Stimulated activated CD8-positive, alpha-beta memory T cell treated with anti-CD3 and anti-CD28 coated beads, Interleukin-2, amount 100 ng/mL, for 1 hour (primary cell): ENCODE measurements at places on chromosomes 7 and 10.

GRCh38 chr10:30059209-30060107 is at the start of gene JCAD:
Gene JCAD (minus strand): TSS chr10:30059586. CDS start chr10:30047812, 11,774 bp downstream.
- no peak for DNase-seq

DNA sequence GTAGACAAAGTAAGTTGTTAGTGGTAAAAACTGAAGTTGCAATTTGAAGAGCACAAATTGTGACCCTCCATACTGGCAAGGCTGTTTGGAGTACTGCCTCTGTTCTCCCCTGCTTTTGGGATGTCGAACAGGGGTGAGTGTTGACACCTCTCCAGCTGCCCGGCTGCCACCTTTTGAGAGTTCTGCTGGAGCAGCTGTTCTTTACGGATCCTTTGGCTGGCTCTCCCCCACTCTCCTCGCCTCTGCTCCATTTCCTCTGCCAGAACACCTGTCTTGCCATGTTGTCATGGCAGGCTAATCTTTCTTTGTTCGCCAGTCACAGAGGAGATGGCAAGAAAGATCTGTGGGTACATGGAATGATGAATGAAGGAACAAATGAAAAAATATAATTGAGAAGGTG is 34.9 kb downstream of the INSYN2A start:
- DNase-seq = no peak

GRCh38 chr10:124145109-124145870 is 51.9 kb upstream of the CHST15 start:
- no peak for DNase-seq

DNA sequence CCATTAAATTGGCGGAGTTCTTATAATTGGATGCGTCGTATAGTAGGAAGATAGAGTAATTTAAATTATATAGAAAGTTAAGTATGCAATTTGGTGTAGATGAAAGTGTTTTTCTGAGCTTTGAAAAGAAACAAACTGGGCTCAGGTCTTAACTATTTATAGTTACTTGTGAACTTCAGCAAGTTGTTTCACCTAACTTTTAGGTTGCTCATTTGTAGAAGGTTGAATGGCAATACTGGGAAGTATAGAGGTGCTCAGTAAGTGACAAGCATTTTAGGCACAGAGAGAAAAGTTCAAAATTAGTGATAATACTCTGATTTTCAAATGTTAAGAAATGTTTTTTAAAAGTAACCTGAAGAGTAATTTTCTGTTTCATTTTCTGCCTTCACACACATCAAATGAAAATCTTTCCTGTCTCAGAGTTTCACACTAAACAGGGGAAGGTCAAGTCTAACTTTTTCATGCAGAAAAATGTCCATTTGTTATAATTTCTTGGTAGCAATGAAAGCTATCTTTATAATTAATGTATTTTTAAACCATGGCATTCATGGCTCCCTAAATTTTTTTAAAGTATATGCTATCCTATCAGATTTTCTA is 146.5 kb downstream of the PHF14 start:
- no peak for DNase-seq

- no peak for DNase-seq
These were observed 119.8 kb downstream of the SMURF1 start for GRCh38 chr7:99024066-99024465.

- no peak for DNase-seq
These were observed 19.5 kb upstream of the PPP2R2D start for GRCh38 chr10:131881104-131881880.

DNA sequence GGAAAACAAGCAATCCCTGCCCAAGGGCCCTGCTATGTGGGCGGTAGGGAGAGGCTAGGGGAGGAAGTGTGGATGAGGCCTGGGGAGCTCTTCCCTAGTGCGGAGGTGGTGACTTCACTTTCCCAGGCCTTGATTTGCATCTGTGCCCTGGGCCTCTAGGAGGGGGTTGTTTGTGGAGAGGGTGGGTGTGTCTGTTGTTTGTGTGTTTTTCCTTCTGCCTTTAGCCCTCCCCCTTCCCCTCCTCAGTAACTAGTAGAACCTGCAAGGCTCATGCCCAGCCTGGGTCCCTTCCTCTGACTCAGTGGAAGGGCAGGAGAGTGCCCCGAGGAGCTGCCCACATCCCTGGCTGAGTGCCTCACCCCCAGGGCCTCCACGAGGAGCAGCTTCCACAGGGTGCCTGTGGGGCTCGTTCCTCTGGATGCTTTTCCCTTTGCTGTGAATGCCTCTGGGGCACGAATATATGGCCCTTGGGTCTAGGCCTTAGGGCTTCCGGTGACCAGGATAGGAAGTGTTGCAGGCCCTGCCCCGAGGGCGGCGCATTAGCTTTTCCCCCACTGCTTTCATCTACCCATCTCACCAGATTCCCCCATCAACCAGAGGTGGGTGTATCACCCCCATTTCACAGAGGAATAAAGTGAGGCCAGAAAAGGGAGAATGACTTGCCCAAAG is 89.4 kb upstream of the DUSP5 start:
- DNase-seq = no peak

DNA sequence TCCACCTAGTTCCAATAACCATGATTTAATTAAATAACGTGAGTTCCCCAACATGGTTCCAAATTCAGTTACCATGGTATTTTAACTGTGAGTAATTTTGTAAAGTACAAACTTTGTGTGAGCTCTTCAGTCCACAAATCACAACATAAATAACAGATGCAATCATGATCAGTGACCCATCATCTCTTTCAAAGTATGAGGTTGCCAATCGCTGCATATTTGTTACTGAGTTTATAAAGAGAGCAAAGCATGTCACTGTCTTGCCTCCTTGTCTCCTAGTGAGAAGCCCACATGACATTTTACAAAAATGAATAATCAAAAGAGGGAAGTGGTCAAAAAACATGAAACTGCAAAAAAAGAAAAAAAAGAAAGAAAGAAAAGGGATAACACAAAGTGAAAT is 69.1 kb upstream of the PDSS1 start:
- DNase-seq = no peak

- no peak for DNase-seq
These were observed 82.7 kb upstream of the PDZD8 start for GRCh38 chr10:117457932-117458331.

DNA sequence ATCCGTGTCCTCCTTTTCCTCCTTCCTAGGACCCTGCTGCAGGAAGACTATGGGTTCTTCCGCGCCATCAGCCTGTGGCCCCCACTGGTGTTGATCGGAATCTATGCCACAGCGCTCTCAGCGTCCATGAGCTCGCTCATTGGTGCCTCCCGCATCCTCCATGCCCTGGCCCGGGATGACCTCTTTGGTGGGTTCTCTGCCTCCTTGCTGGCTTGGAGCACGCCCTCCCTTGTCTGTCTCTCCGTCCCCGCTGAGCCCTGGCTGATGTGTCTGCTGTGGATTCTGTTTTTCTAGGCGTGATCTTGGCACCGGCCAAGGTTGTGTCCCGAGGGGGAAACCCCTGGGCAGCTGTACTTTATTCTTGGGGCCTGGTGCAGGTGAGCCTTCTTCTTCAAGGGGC is 7.3 kb upstream of the TRIP6 start:
- no peak for DNase-seq

- DNase-seq = no peak
These were observed at the start of gene MRC1 for GRCh38 chr10:17808971-17809841. Gene MRC1 (plus strand): TSS chr10:17809348. CDS start chr10:17809466, 118 bp downstream.

DNA sequence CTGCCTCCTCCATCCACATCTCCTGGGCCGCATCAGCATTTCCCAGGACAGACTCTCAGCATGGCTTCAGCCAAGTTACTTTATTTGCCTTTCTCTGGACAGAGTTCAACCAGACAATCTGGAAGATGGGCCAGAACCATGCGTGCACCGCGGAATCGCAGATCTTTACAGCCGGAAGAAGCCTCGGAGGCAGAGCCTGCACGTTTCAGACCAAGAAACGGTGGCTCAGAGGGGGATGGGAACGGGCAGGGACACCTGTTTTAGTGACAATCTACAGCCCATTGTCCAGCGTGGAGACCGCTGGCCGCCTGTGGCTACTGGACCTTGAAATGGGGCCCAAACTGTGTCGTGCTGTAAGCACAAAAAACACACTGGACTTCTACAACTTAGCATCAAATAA is 3.5 kb downstream of the VIPR2 start:
- no peak for DNase-seq

DNA sequence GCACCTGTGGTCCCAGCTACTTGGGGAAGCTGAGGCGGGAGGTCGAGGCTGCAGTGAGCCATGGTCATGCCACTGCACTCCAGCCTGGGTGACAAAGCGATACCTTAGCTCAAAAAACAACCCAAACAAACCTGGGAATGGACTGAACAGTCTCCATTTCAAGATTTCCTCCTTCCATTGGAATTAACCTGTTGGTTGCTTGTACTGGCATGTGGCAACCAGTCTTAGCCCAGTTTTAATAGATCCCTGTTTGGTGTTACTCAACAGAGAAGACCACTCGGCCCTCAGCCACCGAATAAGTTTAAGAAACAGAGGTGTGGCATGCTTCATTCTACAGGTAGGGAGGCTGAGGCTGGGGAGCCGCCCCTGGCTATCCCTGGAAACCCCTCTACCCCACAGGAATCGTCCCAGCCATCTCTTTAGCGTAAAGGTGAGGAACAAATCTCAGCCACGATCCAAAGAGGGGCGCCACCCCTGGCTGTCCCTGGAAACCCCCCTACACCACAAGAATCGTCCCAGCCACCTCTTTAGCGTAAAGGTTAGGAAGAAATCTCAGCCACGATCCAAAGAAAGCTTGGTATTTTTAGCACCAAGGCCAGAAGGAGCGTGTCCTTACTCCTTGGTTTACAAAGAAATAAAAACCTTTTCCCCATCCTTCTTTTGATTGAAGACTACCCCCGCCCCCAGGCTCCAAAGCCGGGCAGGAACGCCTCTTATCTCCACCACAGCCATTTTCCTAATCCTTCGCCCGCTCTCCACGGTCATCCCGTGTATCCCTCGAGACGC is 861 bp upstream of the TSPAN14 start:
- no peak for DNase-seq

DNA sequence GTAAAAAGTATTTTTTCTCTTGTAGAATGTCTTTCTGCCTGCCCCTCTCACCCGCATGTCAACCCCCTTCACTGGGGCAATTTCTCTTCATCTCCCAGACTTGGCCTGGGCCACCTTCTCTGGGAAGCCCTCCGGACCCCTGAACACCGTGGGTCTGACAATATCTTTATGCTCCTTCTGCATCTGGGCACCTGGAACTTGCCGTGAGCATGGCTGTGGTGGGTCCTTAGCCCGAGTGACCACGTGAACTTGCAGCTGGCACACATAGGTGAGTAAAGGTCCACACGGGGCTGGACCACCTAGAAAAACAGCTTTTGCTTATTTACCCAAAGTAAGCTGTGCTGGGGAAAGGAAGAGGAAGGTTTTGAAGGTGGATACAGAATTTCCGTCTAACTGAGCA is 600.2 kb downstream of the DNAJB6 start:
- DNase-seq = no peak

GRCh38 chr7:157689269-157690057 is 352.7 kb downstream of the DNAJB6 start:
- DNase-seq = no peak

DNA sequence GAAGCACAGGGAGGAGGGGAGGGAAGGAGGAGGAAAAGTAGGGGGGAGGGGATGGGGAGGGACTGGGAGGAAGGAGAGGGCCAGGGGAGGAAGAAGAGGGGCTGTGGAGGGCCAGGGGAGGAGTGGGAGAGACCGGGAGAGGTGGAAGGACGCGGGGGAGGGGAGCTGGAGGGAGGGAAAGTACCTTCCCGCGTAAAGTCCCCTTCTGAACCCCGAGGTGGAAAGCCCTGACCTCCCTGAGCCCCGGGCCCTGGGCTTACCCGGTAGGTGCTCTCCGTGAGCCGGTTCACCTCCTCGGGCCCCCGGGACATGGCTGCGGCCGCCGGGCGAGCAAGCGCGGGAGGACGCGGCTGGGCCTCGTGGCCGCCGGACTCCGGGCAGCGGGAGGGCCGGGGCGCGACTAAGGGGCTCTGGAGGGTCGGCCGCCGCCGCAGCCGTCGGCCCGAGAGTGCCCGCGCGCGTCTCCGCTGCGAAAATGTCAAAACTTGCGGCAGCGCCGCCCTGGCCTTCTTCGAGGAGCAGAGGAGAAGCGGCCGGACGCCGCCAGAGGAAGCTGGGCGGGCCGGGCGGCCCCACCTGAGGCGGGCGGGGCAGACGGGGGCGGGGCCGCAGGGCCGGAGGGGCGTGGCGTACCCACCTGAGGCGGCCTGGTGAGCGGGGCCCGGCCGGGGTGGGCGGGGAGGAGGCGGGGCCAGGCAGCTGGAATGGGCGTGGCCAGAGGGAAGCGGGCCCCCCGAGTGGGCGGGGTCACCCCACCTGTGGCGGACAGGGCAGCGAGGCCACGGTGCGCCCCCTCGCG is at the start of gene BAIAP2L1:
BAIAP2L1 (minus strand) TSS at position 549 of the 799 bp plus-strand sequence; CDS start at position 311, 238 bp downstream.
- peak; percentile 73 for DNase-seq

GRCh38 chr7:26143298-26144048 is 8.5 kb upstream of the NFE2L3 start:
- no peak for DNase-seq

GRCh38 chr10:110042181-110042580 is 34.4 kb downstream of the ADD3 start:
- no peak for DNase-seq

DNA sequence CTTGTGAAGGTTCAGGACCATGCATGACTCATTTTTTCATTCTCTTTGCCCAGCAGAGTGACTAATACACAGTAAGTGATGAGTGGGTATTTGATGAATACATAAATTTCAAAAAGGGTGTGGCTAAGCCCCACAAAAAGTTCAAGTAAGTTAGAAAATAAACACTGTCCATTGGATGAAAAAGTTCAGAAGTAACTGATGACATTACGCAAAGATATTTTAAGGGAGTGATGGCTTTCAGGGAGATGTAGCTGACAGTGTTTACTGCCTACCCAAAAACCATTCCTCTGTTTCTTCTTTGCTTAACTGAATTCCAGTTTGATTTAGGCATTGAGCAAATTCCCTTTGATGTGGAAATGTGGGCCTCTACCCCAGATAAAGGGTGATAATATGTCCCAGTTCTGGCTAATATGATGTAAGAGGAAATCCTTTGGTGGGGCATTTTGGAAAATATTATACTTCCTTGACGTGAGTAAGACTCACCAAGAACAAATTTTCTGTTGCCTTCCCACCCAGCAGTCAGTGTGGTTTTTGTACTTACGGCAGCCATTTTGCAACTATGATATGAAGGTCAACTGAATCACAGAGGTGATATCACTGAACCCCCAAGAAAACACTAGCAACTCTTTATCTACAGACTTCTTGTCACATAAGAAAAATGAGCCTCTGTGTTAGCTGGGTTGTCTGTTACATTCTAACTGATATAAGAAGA is 29.0 kb upstream of the EBLN1 start:
- no peak for DNase-seq

GRCh38 chr7:27143950-27144780 is 684 bp upstream of the HOXA5 start:
- DNase-seq = no peak

DNA sequence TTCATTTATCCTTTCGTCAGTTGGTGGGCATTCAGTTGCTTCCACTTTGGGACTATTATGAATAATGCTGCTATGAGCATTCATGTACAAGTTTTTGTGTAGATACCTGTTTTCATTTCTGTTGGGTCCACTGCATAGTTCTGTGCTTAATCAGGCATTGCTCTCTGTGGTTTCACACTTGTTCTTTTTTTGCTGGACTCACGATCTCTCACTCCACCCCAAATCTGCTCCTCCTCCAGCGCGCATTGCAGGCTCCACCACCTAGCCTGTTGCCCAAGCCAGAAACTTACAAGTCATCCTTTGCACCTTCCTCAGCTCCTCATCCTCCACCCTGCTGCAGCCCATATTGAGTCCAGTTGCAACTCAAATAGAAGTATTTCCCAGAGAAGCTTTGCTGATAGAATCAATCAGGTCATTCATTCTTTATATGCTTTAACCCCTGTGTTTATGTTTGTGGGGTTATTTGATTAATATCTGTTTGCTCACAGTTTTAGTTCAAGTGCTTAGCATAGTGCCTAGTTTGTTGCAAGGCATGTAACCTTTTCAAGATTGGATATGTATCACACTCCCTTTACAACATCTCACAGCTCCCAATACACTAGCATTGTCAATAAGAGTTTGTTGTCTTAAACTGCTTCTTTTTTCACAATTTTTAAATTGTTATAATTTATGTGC is 16.6 kb upstream of the AFAP1L2 start:
- DNase-seq = no peak
